Stimulated activated CD4-positive, alpha-beta T cell treated with anti-CD3 and anti-CD28 coated beads, TNF-alpha, amount 100 ng/mL, for 1 hour (primary cell): ENCODE measurements at places on chromosomes 2 and 18.

DNA sequence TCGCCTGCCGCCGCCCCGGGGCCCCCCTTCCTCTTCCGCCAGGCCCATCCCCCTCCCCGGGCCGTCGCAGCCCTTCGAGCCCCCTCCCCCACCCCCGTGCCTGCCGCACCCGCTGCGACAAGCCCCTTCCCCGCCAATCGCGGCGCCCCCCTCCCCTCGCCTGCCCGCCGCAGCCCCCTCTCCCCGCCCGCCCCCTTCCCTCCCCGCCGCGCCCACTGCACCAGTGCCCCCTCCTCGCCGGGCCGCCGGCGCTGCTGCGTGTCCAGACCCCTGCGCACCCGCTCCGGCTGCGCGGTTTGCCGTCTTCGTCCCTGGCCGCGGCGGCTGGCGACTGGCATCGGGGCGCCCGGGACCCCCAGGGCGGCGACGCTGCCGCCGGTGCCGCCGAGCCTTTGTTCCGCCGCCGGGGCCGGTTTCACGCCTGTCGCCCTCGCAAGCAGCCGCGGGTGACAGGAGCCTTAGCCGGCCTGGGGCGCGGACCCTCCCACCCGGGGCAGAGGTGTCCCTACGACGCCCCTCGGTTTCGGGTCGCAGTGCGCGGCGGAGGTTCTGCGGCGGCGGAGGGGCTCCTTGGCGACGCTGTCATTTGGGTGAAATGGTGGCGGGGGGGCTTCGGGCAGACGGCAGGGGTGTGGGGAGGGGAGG is 18.1 kb downstream of the GPC1 start:
- DNase-seq: no peak

DNA sequence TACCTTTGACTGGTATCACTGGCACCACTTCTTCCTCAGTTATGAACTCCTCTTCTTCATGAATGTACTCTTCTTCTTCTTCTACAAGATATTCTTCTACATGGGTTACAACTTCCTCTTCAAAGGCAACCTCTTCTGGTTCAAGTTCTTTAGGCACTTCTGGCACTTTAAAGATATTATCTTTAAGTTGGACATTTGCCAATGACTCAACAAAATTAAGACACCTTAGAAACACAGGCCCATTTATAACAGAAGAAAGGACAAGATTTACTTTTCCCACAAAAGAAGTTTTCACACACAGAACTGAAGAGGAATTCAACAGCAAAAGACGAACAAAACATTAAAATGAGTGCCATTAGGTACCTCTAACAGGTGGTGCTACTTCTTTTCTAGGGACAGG is 127.3 kb downstream of the TTN start:
- DNase-seq: no peak

GRCh38 chr2:217801115-217801531 is 201.7 kb downstream of the TNS1 start:
- DNase-seq: no peak

GRCh38 chr2:180520206-180520605 is 460.2 kb upstream of the UBE2E3 start:
- DNase-seq: no peak

DNA sequence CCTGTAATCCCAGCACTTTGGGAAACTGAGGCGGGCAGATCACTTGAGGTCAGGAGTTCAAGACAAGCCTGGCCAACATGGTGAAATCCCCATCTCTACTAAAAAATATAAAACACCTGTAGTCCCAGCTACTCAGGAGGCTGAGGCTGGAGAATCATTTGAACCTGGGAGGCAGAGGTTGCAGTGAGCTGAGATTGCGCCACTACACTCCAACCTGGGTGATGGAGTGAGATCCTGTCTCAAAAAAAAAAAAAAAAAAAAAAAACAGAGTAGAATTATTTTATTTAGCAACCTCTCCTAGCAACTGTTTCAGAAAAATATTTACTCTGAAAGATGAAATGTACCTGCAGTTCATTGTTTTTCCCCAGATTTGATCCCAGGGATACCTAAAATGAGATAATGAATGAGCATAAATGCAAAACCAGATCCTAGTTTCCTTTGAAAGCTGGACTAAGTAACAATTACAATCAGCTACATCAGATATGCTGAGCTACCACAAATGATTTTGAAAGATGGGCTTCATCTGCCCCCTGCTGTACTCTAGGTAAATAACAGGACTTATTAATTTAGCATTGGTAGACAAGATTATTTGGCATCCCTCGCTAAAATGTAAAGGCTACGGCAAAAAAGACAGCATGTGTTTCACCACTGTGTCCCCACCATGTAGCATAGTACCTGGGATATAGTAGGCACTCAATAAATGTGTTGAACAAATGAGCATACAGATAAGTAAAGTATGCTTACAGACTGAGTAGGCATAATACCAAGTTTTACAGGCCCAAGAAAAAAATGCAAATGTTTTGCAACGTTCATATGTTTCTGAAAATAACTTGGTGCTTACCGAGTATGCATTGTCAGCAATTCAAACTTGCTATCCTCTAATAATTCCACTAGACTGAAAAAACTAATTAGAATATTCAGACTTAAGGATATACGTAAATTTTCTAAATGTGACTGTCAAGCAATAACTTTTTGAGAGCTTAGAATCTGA is 102.5 kb downstream of the ATL2 start:
- DNase-seq: no peak

DNA sequence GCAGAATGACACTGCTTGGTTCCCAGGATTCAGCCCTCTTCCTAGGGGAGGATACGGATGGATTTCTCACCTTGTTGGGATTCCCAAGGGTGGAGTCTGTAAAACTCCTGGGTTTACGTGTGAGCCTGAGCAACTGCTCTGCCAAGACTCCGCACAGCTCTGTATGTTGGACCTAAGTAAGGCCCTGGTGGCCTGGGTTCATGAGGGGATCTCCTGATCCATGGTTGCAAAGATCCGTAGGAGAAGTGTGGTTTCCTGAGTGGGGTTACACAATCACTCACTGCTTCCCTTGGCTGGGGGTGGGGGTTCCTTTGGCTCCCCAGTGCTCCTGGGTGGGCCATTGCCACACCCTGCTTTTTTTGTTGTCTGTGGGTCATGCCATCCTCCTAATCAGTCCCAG is 37.7 kb downstream of the ANKRD12 start:
- no peak for DNase-seq

DNA sequence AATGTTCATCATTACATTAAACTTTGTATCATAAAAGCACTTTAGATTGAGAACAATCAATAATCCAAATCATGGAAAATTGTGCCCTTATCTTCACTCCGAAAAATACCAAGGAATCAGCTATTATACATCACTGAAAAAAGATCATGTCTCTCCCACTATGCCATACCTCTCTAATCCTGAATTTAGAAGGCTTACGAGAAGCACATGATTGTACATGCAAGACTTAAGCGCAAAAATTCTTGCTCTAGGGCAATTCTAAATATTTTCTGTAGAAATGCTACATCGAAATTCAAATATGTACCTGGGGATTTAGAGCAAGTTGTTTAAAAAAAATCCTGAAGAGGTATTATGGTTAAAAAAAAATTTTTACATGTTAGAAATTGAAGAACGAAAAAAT is 1.3 kb downstream of the CYTIP start:
- no peak for DNase-seq

GRCh38 chr2:27245626-27246025 is 17.2 kb downstream of the SLC30A3 start:
- DNase-seq: no peak

DNA sequence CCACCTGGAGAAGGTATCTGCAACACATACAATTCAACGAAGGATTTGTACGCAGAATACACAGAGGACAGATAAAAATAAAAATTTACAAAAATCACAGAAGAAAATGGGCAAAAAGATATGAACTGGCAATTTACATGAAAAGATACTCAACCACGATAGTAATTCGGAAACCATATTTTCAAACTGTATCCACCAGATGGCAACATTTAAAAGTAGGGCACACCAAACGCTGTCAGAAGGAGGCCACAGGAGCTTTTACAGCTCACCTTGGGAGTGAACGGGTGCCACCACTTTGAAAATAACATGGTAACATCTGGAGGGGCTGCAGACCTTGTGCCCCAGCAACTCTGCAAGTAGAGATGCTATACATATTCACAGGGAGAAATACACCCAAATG is 9.8 kb downstream of the KIF1A start:
- DNase-seq: no peak

- DNase-seq: no peak
Measured at GRCh38 chr2:19886261-19886660, 15.5 kb downstream of the TTC32 start.

DNA sequence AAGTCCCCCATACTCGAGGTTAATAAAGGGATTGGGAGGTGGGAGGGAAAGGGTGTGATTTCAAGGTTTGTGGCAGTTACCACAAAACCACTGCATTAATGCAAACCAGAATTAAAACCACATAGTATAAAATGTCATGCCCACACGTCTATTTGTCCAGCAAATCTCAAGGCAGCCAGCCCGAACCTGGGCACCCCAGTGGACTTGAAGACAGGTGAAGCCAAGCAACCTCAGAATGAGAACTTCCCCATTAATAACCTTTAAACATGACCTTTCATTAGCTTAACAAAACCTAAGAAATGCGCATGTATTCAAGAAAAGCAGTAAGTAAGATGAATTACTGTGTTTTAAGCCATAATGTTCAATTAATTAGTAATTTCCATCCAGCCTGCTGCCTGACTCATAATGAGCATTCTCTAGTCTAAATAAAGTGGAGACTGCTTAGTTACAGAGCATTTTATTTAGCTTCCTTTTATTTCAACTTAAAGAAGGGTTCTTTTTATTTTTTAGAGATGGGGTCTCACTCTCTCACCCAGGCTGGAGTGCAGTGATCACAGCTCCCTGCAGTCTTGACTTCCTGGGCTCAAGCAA is 229.6 kb downstream of the FAM210A start:
- no peak for DNase-seq

DNA sequence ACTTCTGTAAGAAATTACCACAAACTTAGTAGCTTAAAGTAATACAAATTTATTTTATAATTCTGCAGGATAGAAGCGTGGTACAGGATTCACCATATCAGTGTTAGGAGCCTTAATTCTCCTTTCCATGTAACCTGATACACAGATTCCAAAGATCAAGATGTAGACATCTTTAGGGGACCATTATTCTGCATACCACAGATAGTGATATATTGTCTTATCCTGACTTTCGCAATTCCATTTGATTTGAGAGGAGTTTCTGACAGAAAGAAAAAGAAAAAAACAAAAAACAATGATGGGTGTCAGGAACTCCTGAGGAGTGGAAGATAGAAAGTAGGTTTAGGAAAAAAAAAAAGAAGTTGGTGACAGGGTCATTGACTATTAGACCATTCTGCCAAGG is 24.1 kb downstream of the KLHL23 start:
- no peak for DNase-seq

DNA sequence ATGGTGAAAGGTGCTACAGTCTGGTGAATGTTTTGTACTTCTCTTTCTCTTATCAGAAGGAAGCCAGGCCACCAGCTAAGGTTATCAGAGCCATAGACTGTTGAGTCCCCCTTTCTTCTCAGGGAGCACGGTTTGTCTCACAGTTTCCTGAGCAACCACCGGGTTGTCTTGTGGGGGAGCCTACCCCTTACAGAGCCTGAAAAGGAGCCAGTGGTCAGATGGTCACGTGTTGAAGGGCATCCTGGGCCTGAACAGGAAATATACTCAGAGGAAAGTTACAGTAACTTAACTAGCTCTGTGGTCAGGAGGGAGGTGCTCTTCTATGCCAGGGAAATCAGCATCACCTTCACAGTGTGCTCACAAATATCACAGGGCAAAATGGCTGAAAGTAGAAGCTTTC is 11.6 kb downstream of the CD28 start:
- peak; percentile 28 for DNase-seq

- DNase-seq: no peak
Measured at GRCh38 chr2:236946871-236947270, 138.8 kb upstream of the COPS8 start.

- DNase-seq: no peak
Measured at GRCh38 chr2:224517963-224518362, 67.2 kb downstream of the CUL3 start.

- no peak for DNase-seq
Measured at GRCh38 chr2:33275689-33276444, 200.6 kb upstream of the RASGRP3 start.

GRCh38 chr2:166972418-166972817 is 84.1 kb downstream of the XIRP2 start:
- DNase-seq: no peak

GRCh38 chr2:234308073-234308812 is 188.6 kb downstream of the ARL4C start:
- no peak for DNase-seq
